ENCODE measurements at places on chromosomes 3 and 15. TPM values are rescaled to one million over a fixed set of nuclear protein-coding genes. Genes with fewer than 3 reads are reported as not detected.

DNA sequence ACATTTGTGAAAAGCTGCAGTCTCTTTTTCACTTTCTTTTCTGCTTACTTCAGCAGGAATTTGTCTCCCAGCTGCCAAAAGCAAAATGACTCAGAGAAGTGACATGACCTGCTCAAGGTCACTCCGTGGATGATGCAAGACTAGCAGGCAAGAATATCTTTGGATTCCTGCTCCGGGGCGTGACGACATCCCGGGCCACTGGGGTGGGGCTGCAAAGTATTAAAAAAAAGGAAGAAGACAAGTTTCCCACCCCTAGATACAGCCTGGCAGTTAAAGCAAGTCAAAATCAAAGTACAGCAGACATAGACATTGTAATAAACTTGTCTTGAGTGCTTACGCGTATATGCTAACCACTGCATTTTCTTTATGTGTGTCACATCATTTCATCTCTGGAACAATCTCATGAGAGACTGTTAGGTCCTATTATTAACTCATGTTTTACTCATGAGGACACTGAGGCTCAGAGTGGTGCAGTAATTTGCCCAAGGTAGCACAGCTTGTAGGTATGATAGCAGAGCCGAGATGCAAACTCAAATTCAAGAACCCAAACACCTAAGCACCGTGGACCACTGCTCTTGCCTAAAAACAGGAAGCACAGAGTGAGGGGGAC, 485.2 kb upstream of the PROK2 start:
- DNase-seq, result peak; percentile 90

GRCh38 chr3:54079730-54080325, 42.5 kb upstream of the CACNA2D3 start:
- no peak for DNase-seq

WNT5A gene
- 18.7 TPM for total RNA-seq

RNF123 gene
- 45.0 TPM for total RNA-seq

DNA sequence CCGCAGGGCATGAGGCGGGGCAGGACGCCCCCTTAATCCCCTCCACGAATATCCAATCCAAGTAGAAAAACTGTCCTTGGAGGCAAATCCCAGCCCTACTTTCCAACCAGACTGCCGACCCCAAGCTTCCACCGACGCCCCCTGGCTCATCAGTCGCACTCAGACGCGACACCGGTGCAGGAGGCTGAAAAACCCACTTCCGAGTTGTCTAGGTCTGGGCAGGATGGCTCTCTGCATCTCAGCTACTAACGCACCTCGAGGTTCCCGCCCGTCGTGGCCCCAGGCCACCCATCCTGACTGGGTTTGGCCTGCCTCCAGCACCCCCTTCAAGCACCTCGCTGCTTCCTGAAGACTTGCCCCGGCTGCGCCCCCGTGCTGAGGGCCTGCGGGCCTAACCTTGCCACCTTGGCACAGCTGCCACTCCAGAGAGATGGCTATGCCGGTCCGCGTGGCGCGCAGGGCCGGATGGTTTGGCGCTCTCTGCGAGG, 15.5 kb downstream of the RGMA start:
- DNase-seq, result no peak

- DNase-seq, result no peak
These were observed 13.5 kb downstream of the CCPG1 start for GRCh38 chr15:55394694-55395093.

GRCh38 chr3:129121792-129122411, at the start of gene RAB43:
RAB43 (minus strand) TSS chr3:129121804; CDS start chr3:129121489, 315 bp downstream.
- peak; percentile 96 for DNase-seq

- DNase-seq, result no peak
These were observed at the start of gene BNC1 for GRCh38 chr15:83284559-83285283. BNC1 (minus strand) TSS chr15:83284664; CDS start chr15:83284628, 36 bp downstream.

GRCh38 chr3:26011276-26011675, 221.4 kb downstream of the OXSM start:
- no peak for DNase-seq

- peak; percentile 18 for DNase-seq
These were observed 233.5 kb upstream of the WNT5A start for GRCh38 chr3:55720614-55721013.

GRCh38 chr3:138740072-138740471, 94.7 kb downstream of the PIK3CB start:
- no peak for DNase-seq

DNA sequence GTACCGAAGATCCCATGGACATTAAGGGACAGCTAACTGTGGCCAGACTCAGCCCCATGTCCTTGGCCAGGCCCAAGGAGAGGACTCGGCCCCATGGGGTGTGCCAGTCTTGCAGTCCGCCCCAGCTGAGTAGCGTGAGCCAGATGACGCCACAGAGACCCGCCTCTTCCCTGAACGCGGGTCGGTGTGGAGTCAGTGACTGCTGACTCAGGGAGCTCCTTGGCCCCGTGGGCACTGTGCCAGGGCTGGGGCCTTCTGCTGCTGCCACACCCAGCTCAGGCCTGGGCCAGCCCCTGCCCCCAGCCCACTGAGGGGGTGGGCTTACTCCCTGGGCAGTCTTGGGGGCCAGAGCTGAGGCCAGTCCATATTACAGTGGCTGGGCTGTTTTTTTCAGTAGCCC, 52.8 kb downstream of the PLXNA1 start:
- DNase-seq, result peak; percentile 65

CYP8B1 gene
- total RNA-seq, result not detected

GRCh38 chr15:68972201-68973065, 42.1 kb upstream of the NOX5 start:
- DNase-seq, result no peak
